ENCODE measurements at places on chromosomes 5 and 9.
A peak's percentile ranks its signal among the peaks of the same experiment; 100 is the strongest.

- H3K27ac ChIP-seq = peak overlapping the region; percentile 70
- H3K4me3 ChIP-seq = peak overlapping the region; percentile 13
- H3K27me3 ChIP-seq = peaks cover 2% of the 10 kb centered on the region
- no peaks in the 10 kb centered on the region for H3K36me3 ChIP-seq
- peaks cover 84% of the 10 kb centered on the region for H3K4me1 ChIP-seq
- DNase-seq = no peak
Observed at GRCh38 chr9:94911986-94912635, 185.6 kb downstream of the AOPEP start.

GRCh38 chr5:31815376-31815775, 176.4 kb downstream of the PDZD2 start:
- peaks cover 2% of the 10 kb centered on the region for H3K27me3 ChIP-seq
- peaks cover 13% of the 10 kb centered on the region for H3K4me1 ChIP-seq
- H3K4me3 ChIP-seq = no peak overlapping the region
- no peaks in the 10 kb centered on the region for H3K36me3 ChIP-seq
- no peak for DNase-seq

- H3K4me3 ChIP-seq = peak overlapping the region; percentile 77
- peaks cover 10% of the 10 kb centered on the region for H3K4me1 ChIP-seq
- no peaks in the 10 kb centered on the region for H3K36me3 ChIP-seq
Observed at GRCh38 chr5:164504141-164504772, 998.8 kb downstream of the MAT2B start.

GRCh38 chr5:135135530-135136226, 101.7 kb upstream of the PITX1 start:
- peaks cover 36% of the 10 kb centered on the region for H3K4me1 ChIP-seq
- DNase-seq = no peak
- H3K36me3 ChIP-seq = no peaks in the 10 kb centered on the region
- H3K27me3 ChIP-seq = peaks cover 12% of the 10 kb centered on the region
- H3K4me3 ChIP-seq = no peak overlapping the region

GRCh38 chr9:94821098-94821887, 94.8 kb downstream of the AOPEP start:
- peaks cover 51% of the 10 kb centered on the region for H3K4me1 ChIP-seq
- H3K36me3 ChIP-seq = peaks cover 20% of the 10 kb centered on the region
- DNase-seq = no peak
- H3K27me3 ChIP-seq = peaks cover 3% of the 10 kb centered on the region
- H3K27ac ChIP-seq = no peak overlapping the region
- no peak overlapping the region for H3K4me3 ChIP-seq

GRCh38 chr9:133910855-133911514, 81.1 kb downstream of the VAV2 start:
- no peak overlapping the region for H3K27ac ChIP-seq
- no peak overlapping the region for H3K4me3 ChIP-seq
- H3K4me1 ChIP-seq = peaks cover 12% of the 10 kb centered on the region
- no peak for DNase-seq
- peaks cover 1% of the 10 kb centered on the region for H3K27me3 ChIP-seq
- H3K36me3 ChIP-seq = 0 out of 2 replicates have a peak, but pooled peaks cover 4% of the 10 kb centered on the region
